ENCODE measurements at places on chromosomes 2 and 18.

GRCh38 chr18:8426401-8426800 is 182.8 kb upstream of the RAB12 start:
- DNase-seq: no peak

DNA sequence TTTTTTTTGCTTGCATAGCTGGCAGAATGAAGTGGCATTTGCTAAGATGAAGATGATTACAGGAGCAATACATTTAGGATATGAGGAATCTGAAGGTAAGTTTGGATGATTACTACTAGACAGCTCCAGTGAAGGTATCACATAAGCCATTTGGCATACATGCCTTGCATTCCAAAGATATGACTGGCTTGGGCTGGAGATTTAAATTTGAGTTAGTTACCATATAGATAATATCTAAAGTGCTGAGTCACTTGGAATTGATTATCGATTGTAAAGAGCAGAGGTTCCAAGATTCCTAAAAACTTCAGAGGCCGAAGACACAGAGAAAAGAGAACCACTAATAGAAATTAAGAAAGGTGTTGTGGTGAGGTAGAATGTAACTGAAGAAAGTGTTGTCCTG is 1026.4 kb downstream of the DSC3 start:
- DNase-seq: no peak

DNA sequence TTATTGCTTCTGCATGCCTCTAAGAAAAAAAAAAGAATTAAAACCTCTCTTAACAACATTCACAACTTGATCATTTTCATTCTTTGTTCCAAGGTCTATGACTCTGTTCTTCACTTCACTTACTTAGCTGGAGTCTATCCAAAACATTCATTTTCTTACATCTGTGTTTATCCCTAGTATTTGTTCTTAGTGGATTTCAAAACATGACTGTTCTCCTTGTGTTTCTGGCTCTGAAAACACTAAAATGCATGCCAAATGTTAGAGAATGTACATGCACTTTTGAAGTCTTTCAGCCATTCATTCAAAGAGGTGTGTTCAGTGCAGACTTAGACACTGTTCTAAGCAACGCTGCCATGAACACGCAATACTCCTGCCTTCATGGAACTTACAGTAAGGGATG is 138.8 kb downstream of the CNTNAP5 start:
- no peak for DNase-seq

GRCh38 chr18:5542515-5543035 is 1.2 kb downstream of the EPB41L3 start:
- no peak for DNase-seq

GRCh38 chr2:227004482-227004881 is 159.5 kb downstream of the COL4A4 start:
- no peak for DNase-seq

- no peak for DNase-seq
Measured at GRCh38 chr2:120534457-120534856, 188.5 kb downstream of the INHBB start.

DNA sequence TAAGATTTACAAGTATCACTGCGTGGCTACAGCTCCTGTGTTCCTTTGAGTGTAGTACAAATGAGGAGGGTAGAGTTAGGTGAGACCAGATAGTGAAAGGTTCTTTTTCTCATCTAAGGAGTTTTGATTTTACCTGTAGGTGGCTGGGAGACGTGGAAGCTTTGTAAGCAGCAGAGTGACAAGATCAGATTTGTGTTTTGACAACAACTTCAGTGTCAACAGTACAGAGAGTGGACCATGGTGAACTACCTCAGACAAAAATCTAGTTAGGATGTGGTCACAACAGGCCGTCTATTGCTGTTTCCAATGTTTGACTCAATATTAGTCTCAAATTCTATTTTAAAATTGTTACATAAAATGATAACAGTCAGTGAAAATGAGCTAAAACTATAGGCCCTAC is 20.3 kb upstream of the UGP2 start:
- no peak for DNase-seq

DNA sequence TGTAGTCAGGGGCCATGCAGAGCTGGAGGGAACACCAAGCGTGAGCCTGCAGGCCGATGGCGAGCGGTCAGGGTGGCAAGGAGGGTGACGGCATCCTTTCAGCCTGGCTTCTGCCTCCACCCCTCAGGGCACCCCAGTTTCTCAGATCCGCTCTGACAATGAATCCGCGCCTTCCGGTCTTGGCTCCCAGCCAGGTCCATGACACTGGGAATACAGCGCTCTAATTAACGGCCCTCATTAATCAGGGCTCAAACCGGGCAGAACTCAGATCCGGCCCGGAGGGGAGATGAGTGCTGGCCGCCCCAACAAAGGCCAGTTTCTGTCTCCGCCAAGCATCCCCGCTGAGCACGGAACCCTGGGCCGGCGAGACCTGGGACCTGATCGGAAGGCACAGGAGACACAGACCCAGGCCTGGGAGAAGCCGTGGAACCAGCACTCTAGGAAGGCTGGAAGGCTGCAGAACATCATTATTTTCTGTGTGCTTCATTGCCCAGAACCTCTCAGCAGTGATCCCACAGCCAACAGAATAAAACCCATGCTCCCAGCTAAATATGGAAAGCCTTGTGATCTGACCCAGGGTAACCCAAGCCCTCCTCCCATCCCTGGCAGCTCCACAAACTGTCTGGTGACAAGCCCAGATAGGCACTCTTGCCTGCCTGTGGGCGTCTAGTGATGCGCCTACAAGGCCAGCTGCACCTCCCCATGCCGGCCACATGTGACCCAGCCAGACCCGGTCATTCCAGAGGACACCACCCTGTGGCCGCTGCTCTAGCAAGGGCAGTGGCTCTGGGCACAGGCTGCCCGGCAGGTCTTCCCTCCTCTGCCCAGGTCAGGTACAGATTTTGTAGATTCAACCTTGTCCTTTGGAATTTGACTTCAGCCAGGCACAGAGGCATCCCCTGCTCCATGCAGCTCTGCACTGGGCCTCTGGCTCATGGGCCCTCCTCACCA is 438.7 kb upstream of the MYT1L start:
- DNase-seq: no peak

- no peak for DNase-seq
Measured at GRCh38 chr2:122193622-122194021, 438.2 kb downstream of the TSN start.

DNA sequence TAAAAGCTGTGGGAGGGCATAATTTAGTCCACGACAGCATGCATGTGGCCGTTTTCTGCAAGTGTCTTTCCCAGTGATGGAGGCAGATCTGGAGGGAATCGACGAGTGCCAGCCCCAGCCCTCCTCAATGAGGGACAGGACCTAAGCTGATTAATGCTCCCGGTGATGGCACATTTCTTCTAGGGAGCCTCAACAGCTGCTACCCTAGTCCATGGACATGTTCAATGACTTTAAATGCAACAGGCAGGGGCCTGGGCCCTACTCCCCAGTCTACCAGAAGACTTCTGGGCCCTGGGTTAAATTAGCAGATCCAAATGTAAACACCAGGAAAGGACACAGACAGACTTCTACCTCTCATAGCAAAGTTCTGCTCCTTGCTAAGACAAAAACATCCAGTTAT is 155.1 kb downstream of the ACTR3 start:
- DNase-seq: no peak

DNA sequence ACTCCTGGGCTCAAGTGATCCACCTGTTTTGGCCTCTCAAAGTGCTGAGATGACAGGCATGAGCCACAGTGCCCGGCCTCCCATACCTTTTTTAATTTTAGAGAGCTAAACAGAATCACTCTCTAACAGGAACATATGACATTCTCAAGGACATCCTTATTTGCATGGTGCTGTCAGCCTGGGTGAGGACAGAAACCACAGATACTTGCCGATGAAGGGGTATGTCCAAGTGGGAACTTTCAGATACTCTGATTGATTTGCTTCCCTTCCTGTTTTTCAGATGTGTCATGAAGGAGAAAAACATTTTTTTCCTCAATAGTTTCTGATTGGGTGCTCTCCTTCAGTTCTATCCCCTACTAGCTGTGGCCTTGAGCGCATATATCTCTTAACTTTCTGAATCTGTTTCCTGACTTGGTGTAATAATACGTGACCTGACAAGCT is 49.6 kb downstream of the MYO3B start:
- DNase-seq: no peak

DNA sequence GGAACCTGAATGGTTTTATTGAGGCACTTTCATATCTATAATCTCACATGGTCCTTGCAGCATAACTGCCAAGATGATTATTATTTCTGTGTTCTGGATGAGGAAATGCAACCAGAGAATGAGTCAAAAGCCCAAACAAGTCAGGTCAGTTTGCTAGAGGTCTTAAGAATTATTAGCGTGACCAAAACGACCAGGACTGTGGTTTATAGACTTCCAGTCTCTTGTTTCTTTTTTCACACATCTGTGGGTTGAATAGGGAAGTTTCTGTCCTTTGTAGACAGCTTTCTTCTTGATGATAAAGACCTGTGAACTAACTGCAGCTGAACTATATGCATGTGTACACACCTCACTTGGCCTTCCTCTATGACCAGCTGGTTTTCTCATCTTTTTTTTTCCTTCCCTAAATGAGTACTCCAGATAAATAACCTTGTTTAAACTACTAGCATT is 13.9 kb downstream of the ADAM23 start:
- no peak for DNase-seq

DNA sequence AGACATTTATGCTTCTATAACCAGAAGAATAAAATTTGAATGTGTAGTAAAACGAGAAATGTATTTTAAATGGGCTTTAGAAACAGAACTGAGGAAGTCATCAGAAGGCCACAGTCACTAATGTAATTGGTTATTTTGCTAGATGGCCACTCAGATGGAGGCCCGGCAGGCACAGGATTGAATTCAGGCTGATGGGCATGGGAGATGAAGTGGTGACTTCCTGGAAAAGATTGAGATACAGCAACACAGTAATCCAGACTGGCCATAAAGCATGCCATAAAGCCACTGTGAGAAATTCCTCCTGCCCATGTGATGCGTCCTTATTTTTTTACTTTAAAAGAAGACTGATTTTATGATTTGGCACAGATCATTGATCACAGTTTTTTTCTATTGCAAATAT is 297.7 kb downstream of the ICOS start:
- no peak for DNase-seq

DNA sequence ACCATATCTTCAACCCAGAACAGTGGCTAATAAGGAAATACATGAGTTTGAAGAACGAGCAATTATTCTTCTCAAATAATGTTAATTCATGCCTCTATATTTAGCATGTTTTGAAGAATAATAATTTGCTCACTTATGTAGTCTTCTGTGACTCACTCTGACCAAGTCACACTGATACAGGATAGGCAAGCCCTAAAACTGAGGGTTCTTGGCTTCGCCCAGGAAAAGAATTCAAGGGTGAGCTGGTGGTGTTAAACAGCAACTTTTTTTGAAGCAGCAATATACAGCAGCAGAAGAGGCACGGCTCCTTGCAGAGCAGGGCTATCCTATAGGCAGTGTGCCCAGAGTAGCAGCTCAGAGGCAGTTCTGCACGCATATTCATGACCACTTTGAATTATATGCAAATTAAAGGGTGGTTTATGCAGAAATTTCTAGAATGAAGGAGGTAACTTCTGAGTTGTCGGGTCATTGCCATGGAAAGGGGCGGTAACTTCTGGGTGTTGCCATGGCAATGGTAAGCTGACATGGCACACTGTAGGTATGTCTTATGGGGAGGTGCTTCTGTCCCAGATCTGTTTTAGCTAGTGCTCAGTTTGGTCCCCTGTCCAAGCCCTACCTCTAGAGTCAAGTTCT is 200.6 kb downstream of the RND3 start:
- no peak for DNase-seq

DNA sequence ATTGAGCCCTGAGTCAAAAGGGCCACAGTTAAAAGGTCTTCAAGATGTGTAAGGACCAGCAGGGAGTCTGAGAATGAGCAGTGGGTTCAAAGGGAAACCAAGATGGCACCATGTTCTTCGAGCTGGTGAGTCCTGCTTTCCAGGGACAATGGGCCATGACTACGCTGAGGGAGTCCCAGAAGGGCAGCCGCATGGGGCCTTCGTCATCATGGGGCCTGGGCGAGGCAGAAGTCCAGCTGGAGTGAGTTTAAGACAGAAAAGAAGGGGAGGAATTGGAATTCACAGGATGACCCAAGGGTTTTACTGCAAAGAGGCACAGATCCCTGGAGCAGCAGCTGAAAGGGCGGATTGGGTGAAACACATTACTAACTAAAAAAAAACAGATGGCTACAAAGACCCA is 340.8 kb upstream of the MYT1L start:
- DNase-seq: no peak

- DNase-seq: no peak
Measured at GRCh38 chr2:177758591-177759371, 313.8 kb downstream of the PDE11A start.

DNA sequence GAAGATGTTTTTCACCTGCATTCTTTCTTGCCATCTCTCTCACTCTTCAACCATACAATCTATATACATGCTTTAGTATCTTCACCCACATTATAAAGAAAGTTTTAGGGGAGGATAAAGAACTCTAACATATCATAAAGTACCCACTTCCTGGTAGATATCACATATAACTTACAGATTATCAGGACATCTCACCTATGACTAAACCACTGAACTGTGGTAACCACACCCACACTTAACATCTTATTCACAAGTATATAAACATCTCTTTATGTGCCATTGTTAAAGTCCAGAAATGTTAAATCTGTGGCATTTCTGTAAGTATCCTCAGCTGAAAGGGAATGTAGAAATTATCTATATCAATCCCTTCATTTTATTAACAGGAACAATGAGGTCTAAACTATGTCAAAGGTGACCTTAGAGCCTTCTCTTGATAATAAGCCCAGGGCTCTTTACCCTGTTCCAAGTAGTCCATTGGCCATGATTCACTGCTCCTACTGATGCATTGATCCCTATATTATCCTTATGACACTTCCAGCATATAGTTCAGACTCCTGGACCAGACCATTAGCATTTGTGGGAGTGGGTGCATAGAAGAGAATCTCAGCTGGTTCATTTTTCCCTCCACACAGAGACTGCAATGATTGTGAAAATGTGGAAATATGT is 182.4 kb downstream of the SUCLG1 start:
- DNase-seq: no peak

GRCh38 chr2:234623521-234623991 is 126.7 kb upstream of the ARL4C start:
- DNase-seq: no peak

- no peak for DNase-seq
Measured at GRCh38 chr2:165406173-165406572, 63.3 kb upstream of the CSRNP3 start.

- DNase-seq: no peak
Measured at GRCh38 chr18:37598396-37598795, 32.8 kb upstream of the CELF4 start.

Measured in central memory CD4-positive, alpha-beta T cell (primary cell).